ENCODE measurements at places on chromosomes 2 and 18.

GRCh38 chr18:36830158-36830495 lies 1.2 kb downstream of the KIAA1328 start:
- DNase-seq, result no peak
- peak overlapping the region; percentile 87 for H3K27ac ChIP-seq
- peaks cover 10% of the 10 kb centered on the region for H3K36me3 ChIP-seq
- H3K27me3 ChIP-seq, result no peaks in the 10 kb centered on the region
- peak overlapping the region; percentile 95 for H3K4me3 ChIP-seq
- 0 out of 2 replicates have a peak, but pooled peaks cover 3% of the 10 kb centered on the region for H3K4me1 ChIP-seq

- no peak for DNase-seq
- peak overlapping the region; percentile 74 for H3K4me3 ChIP-seq
- H3K4me1 ChIP-seq, result peaks cover 4% of the 10 kb centered on the region
- no peaks in the 10 kb centered on the region for H3K36me3 ChIP-seq
- H3K27ac ChIP-seq, result peak overlapping the region; percentile 77
These were observed 1.2 kb downstream of the ME2 start for GRCh38 chr18:50880119-50880465.

- no peak overlapping the region for H3K27ac ChIP-seq
- H3K4me3 ChIP-seq, result no peak overlapping the region
- H3K4me1 ChIP-seq, result no peaks in the 10 kb centered on the region
- DNase-seq, result no peak
- H3K27me3 ChIP-seq, result no peaks in the 10 kb centered on the region
- no peaks in the 10 kb centered on the region for H3K36me3 ChIP-seq
These were observed 153.5 kb upstream of the FOSL2 start for GRCh38 chr2:28239207-28239606.

DNA sequence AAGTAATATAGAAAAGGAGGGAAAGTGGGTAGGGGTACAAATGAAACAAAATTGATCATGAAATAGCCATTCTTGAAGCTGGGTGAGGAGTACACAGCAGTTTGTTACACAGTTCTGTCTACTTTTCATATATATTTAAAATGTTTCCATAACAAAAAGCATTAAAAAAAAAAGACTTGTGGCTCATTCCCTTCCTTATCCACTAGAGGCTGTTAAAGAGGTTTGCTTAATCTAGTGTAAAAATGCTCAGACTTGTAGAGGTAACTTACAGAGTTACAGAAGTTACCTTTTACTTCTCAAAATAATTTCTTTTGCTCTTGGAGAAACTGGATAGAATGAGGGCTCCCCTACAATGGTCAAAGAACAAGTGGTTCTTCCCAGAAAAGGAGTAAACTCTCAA lies 8.1 kb upstream of the WIPF1 start:
- no peaks in the 10 kb centered on the region for H3K27me3 ChIP-seq
- H3K4me1 ChIP-seq, result peaks cover 7% of the 10 kb centered on the region
- no peaks in the 10 kb centered on the region for H3K36me3 ChIP-seq

GRCh38 chr2:109355192-109355843 lies 226.3 kb downstream of the SH3RF3 start:
- no peak for DNase-seq
- H3K4me3 ChIP-seq, result no peak overlapping the region
- no peaks in the 10 kb centered on the region for H3K27me3 ChIP-seq
- no peaks in the 10 kb centered on the region for H3K4me1 ChIP-seq

- H3K4me3 ChIP-seq, result peak overlapping the region; percentile 97
- peak; percentile 40 for DNase-seq
- peaks cover 1% of the 10 kb centered on the region for H3K36me3 ChIP-seq
- no peaks in the 10 kb centered on the region for H3K27me3 ChIP-seq
These were observed 649 bp downstream of the ESCO1 start for GRCh38 chr18:21599585-21600525.

DNA sequence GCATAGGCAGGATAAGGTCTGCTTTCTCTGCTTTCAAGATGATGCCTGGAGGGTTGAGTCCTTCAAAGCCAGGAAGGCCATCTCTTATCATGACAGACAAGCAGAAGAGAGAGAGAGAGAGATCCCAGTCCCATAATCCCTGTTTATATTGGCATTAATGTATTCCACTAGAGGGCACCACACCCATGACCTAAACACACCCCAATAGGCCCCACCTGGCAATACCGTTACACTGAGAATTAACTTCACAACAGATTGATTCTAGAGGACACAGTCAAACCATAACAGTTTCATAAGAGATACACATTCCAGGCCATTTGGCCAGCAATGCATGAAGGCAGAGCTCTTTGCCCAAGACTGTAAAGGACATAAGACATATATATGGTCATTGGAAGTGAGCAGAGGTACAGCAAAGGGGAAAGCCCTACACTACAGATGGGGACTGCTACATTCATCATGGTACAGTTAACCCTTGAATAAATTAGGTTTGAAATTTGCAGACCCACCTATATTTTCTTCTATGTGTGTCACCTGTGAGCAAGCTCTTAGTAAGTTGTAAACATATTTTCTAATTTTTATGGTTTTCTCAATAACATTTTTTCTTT lies 1516.1 kb downstream of the RPIA start:
- peak; percentile 37 for DNase-seq
- no peak overlapping the region for H3K4me3 ChIP-seq
- no peaks in the 10 kb centered on the region for H3K4me1 ChIP-seq
- no peaks in the 10 kb centered on the region for H3K36me3 ChIP-seq
- H3K27ac ChIP-seq, result no peak overlapping the region

GRCh38 chr2:189641590-189641989 lies 19.7 kb upstream of the ASNSD1 start:
- no peak for DNase-seq
- H3K27me3 ChIP-seq, result no peaks in the 10 kb centered on the region
- no peaks in the 10 kb centered on the region for H3K36me3 ChIP-seq

- H3K27me3 ChIP-seq, result no peaks in the 10 kb centered on the region
- no peak overlapping the region for H3K4me3 ChIP-seq
- no peak overlapping the region for H3K27ac ChIP-seq
- DNase-seq, result no peak
- no peaks in the 10 kb centered on the region for H3K36me3 ChIP-seq
These were observed 47.4 kb upstream of the CAB39 start for GRCh38 chr2:230665263-230665691.

DNA sequence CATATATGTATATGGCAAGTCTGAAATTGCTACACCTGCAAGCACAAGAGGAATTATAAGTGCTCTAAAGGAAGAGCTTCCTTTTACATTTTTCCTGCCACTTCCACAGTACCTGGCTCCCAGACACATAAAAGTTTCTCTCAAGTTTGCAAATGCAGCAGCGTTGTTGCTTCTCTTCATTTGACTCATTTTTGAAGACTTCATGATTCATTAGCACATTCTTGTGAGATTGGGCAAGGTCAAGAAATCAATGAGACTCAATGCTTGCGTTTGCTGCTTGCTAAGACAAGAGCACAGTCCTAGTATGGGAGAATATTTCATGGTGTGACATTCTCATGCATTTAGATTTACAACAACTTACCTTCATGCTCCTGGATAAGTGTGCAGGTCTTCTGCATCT lies 42.6 kb upstream of the PDCL3 start:
- no peak for DNase-seq
- H3K27me3 ChIP-seq, result 0 out of 2 replicates have a peak, but pooled peaks cover 4% of the 10 kb centered on the region
- H3K4me1 ChIP-seq, result no peaks in the 10 kb centered on the region

DNA sequence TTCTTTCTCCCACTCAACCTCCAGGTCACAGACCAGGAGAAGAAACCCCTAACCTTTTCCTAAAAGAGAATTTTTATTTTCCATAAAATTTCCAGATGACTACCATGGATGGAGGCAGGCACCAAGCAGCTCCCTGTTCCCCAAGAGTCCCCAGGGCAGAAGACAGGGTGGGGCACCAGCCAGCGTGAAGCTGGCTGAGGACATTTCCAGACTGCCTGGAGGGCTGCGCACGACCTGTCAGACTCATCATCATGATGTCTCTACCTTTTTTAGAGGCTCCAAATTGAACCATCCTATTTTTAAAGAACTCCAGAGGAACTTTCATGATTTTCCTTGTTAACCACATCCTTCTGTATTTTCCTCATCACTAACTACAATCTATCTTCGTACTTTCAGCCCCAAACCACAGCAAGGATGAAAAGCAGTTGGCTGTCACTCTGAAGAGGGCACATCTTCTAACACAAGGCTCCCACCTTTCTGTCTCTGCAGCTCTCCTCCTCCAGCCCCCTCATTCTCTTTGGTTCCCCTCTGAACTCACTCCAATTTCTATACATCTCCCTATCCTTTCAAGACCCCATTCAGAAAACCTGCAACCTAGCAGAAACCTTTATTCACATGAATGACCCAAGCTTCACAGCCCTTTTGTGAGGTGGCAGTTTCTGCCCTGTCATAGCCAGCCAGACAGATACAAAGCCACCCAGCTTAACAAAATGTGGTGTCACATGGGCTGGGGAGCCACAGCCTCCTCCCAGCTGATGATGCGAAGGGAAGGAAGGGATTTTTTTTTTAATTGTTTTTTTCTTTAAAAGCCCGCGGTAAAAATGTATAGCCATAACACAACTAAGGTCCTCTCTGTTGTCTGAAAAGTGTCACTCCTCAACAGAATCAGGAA lies 11.1 kb downstream of the AMMECR1L start:
- H3K4me1 ChIP-seq, result no peaks in the 10 kb centered on the region
- H3K27ac ChIP-seq, result no peak overlapping the region
- peaks cover 56% of the 10 kb centered on the region for H3K36me3 ChIP-seq
- no peaks in the 10 kb centered on the region for H3K27me3 ChIP-seq
- DNase-seq, result no peak
- H3K4me3 ChIP-seq, result no peak overlapping the region

- H3K4me3 ChIP-seq, result no peak overlapping the region
- H3K27ac ChIP-seq, result no peak overlapping the region
- no peak for DNase-seq
- H3K36me3 ChIP-seq, result no peaks in the 10 kb centered on the region
- H3K4me1 ChIP-seq, result no peaks in the 10 kb centered on the region
These were observed 139.1 kb upstream of the SKOR2 start for GRCh38 chr18:47390410-47391024.

GRCh38 chr18:32550963-32551362 lies 80.3 kb upstream of the GAREM1 start:
- no peaks in the 10 kb centered on the region for H3K36me3 ChIP-seq
- no peak overlapping the region for H3K27ac ChIP-seq
- H3K4me1 ChIP-seq, result no peaks in the 10 kb centered on the region
- DNase-seq, result peak; percentile 19
- no peak overlapping the region for H3K4me3 ChIP-seq
